A375 (cell line): ENCODE measurements at places on chromosomes 11 and 22. TPM values are rescaled to one million over a fixed set of nuclear protein-coding genes. Genes with fewer than 3 reads are reported as not detected.

HBG1 gene
- not detected in 2 replicates for total RNA-seq

CBLIF gene
- total RNA-seq: not detected in 2 replicates

TUB gene
- total RNA-seq: 4.6 TPM in 2 replicates

RAG1 gene
- 0.45 and 0.69 TPM in 2 replicates for total RNA-seq

MPPED2 gene
- not detected in 2 replicates for total RNA-seq

MPEG1 gene
- not detected in 2 replicates for total RNA-seq

DHCR7 gene
- 32.2 and 39.5 TPM in 2 replicates for total RNA-seq

PRG3 gene
- total RNA-seq: not detected in 2 replicates
